ENCODE measurements at places on chromosomes 6 and 20.

- H3K4me1 ChIP-seq = no peaks in the 10 kb centered on the region
- H3K4me3 ChIP-seq = no peak overlapping the region
- no peak for DNase-seq
- H3K36me3 ChIP-seq = no peaks in the 10 kb centered on the region
Measured at GRCh38 chr6:35710241-35710847, 21.6 kb upstream of the FKBP5 start.

GRCh38 chr6:157650261-157650640, 172.8 kb upstream of the SNX9 start:
- no peaks in the 10 kb centered on the region for H3K4me1 ChIP-seq
- no peaks in the 10 kb centered on the region for H3K36me3 ChIP-seq
- H3K4me3 ChIP-seq = no peak overlapping the region
- no peak overlapping the region for H3K27ac ChIP-seq
- H3K27me3 ChIP-seq = no peaks in the 10 kb centered on the region

GRCh38 chr20:40241596-40242343, 447.3 kb downstream of the MAFB start:
- DNase-seq = no peak
- H3K36me3 ChIP-seq = no peaks in the 10 kb centered on the region
- no peak overlapping the region for H3K4me3 ChIP-seq
- H3K27ac ChIP-seq = no peak overlapping the region
- no peaks in the 10 kb centered on the region for H3K4me1 ChIP-seq
- H3K27me3 ChIP-seq = no peaks in the 10 kb centered on the region

DNA sequence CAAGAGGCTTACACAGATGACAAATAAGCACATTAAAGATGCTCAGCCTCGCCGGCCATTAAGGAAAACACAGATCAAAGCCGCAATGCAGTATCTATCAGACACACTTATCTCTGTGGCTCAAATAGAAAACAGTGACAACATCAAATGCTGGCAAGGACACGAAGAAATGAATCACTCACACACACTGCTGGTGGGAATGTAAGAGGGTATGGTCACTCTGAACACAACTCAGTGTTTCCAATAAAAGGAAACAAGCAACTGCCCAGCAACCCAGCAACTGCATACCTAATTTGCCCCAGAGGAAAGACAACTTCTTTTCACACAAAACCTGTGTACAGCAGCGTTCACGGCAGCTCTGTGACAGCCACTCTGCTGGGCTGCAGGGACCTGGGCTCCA, 155.8 kb downstream of the WDR27 start:
- H3K27me3 ChIP-seq = no peaks in the 10 kb centered on the region
- no peak for DNase-seq
- no peaks in the 10 kb centered on the region for H3K4me1 ChIP-seq
- no peak overlapping the region for H3K4me3 ChIP-seq
- H3K36me3 ChIP-seq = no peaks in the 10 kb centered on the region

DNA sequence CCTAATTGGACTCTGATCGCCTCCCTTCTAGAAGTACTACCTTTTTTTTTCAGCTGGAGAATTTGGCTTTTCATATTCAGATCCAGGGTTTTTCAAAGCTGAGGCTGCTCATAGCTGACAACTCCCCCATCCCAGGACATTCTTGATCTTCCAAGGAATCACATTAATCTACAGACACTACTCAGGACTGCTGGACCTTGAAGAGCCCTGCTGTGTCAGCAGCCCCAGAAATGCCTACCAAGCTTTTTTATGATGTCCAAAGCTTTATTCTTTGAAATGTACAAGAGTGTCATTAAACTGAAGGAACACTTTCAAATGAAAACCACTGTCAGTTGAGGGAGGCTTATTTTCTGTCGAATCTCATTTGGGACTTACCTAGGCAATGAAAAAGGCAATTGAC, 704.1 kb downstream of the PTPRT start:
- H3K4me1 ChIP-seq = no peaks in the 10 kb centered on the region
- no peaks in the 10 kb centered on the region for H3K36me3 ChIP-seq
- no peak for DNase-seq
- no peak overlapping the region for H3K4me3 ChIP-seq
- no peak overlapping the region for H3K27ac ChIP-seq

DNA sequence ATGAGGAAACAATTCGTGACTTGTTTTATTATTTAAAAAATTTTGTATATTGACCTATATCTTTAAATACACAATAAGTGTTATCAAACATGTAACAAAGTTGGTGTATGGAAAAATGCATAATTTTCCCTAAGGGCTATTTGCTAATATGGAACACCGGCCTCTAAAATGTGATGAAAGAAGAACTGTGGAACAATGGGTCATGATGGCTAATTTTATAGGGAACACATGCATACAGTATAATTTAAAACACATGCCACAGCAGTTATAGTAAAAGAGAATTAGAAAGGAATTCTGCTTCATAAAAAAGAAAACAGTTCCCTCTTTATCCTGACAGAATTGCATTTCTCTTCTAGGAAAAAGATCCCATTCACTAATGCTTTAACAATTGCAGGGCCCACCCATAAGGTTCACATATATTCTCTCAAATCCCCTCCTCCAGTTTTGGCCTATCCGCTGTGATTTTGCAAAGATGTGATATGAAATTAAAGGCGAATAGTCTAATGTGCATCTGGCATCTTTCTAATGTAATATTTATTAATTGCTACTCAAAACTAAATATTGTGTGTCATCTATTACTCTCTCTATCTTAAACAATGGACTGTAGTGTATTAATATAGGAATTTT, 628.1 kb upstream of the CITED2 start:
- H3K4me1 ChIP-seq = no peaks in the 10 kb centered on the region
- no peak for DNase-seq
- no peaks in the 10 kb centered on the region for H3K36me3 ChIP-seq

DNA sequence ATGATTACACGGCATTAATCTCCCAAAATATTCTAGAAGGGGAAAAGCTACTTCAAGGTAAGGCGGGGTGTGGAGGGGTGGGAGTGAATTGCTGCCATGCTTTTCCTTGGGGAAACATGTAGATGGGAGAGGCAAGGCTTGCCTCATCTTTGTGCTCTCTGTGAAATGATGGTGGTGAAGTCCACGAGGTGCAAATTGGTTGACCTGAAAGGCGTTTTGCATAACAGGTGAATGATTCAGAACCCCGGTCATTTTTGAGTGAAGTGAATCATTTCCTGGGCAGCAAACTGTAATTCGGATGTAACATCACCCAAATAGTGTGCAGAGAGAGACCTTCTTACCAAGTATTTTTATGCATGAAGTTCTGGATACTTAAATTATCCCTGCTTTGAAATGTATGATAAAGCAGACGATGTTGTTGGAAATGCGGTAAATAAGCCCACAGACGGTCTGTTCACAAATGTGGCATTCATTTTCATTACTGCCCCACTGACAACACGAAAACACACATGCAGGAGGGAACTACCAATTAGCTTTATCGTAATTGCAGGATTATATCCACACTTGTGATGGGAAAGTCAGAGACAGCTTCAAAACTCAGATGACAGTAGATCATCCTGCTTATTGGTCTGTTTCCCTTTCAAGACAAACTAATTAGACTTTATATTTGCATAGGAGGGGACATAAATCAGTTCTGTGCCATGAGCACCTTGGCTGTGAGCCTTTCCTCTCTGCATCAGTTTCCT, 3.0 kb downstream of the CDH4 start:
- H3K4me3 ChIP-seq = no peak overlapping the region
- no peaks in the 10 kb centered on the region for H3K4me1 ChIP-seq
- no peak overlapping the region for H3K27ac ChIP-seq
- no peaks in the 10 kb centered on the region for H3K36me3 ChIP-seq

DNA sequence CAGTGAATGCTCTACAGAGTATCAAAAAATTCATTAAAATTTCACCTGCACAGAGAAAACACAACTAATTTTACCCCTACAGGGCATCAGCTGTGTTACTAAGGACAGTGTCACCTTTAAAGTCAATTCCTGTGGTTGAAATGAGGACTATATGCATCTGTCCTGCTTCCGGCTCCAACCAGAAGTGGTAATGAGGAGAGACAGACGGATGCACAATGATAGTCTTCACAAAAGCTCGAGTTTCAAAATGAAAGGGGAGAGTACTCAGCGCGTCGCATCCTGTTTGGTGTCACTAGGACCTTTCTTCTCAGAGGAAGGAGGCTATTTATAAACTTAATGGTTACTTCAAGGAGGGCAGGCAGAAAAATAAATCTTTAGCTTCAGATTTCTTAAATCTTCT, 86.5 kb downstream of the LYRM4 start:
- peak; percentile 95 for DNase-seq
- peaks cover 31% of the 10 kb centered on the region for H3K4me1 ChIP-seq
- no peaks in the 10 kb centered on the region for H3K36me3 ChIP-seq
- H3K27me3 ChIP-seq = no peaks in the 10 kb centered on the region
- H3K4me3 ChIP-seq = peak overlapping the region; percentile 51
- peak overlapping the region; percentile 95 for H3K27ac ChIP-seq

- H3K4me1 ChIP-seq = peaks cover 5% of the 10 kb centered on the region
- no peak overlapping the region for H3K4me3 ChIP-seq
- peaks cover 10% of the 10 kb centered on the region for H3K27me3 ChIP-seq
- DNase-seq = no peak
Measured at GRCh38 chr6:16224409-16224808, 14.0 kb upstream of the GMPR start.

GRCh38 chr6:144895313-144896278, 610.5 kb downstream of the UTRN start:
- no peaks in the 10 kb centered on the region for H3K4me1 ChIP-seq
- H3K27me3 ChIP-seq = no peaks in the 10 kb centered on the region
- H3K36me3 ChIP-seq = no peaks in the 10 kb centered on the region
- H3K4me3 ChIP-seq = no peak overlapping the region
- H3K27ac ChIP-seq = no peak overlapping the region

- no peak for DNase-seq
- H3K36me3 ChIP-seq = no peaks in the 10 kb centered on the region
- H3K4me3 ChIP-seq = no peak overlapping the region
- peaks cover 25% of the 10 kb centered on the region for H3K27me3 ChIP-seq
Measured at GRCh38 chr6:75201901-75202672, 3.8 kb downstream of the COL12A1 start.

GRCh38 chr6:52672412-52673025, 1.6 kb downstream of the TMEM14A start:
- peaks cover 25% of the 10 kb centered on the region for H3K4me1 ChIP-seq
- no peak for DNase-seq
- no peak overlapping the region for H3K27ac ChIP-seq
- H3K27me3 ChIP-seq = no peaks in the 10 kb centered on the region
- H3K36me3 ChIP-seq = no peaks in the 10 kb centered on the region

GRCh38 chr6:2426561-2427340, 181.3 kb upstream of the GMDS start:
- no peaks in the 10 kb centered on the region for H3K4me1 ChIP-seq
- no peak overlapping the region for H3K4me3 ChIP-seq
- H3K27me3 ChIP-seq = no peaks in the 10 kb centered on the region
- H3K36me3 ChIP-seq = no peaks in the 10 kb centered on the region
- no peak for DNase-seq

DNA sequence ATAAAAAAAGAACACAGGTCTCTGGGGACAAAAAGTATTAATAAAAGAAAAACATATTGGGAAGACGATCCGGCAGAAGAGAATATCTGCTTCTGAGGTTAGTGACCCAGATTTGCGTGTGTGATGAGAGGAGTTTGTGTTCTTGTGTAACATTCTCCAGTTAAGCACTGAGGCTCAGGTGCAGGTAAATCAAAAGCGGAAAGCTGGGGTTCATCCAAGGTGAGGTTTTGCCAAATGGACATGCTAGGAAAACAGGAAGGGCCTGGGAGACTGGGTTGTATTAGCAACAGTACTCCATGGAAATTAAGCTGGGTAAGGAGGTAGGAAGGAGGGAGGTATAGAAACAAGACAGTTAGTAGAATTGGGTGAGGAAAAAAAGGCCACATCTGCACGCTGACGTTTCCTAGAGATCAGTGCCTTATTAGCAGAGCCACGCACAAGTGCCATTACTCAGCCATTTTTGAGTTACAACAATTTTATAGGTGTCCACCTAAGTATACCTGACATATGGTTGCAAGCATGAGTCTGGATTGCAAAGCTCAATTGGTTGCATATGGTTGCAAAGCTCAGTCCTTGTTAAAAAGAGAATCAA, 139.6 kb downstream of the ZMYND8 start:
- H3K4me1 ChIP-seq = no peaks in the 10 kb centered on the region
- H3K27ac ChIP-seq = no peak overlapping the region
- peaks cover 24% of the 10 kb centered on the region for H3K36me3 ChIP-seq

GRCh38 chr6:84526631-84527030, 237.8 kb downstream of the TBX18 start:
- H3K4me3 ChIP-seq = no peak overlapping the region
- no peak overlapping the region for H3K27ac ChIP-seq
- H3K36me3 ChIP-seq = no peaks in the 10 kb centered on the region
- H3K4me1 ChIP-seq = no peaks in the 10 kb centered on the region
- no peak for DNase-seq
- H3K27me3 ChIP-seq = no peaks in the 10 kb centered on the region

DNA sequence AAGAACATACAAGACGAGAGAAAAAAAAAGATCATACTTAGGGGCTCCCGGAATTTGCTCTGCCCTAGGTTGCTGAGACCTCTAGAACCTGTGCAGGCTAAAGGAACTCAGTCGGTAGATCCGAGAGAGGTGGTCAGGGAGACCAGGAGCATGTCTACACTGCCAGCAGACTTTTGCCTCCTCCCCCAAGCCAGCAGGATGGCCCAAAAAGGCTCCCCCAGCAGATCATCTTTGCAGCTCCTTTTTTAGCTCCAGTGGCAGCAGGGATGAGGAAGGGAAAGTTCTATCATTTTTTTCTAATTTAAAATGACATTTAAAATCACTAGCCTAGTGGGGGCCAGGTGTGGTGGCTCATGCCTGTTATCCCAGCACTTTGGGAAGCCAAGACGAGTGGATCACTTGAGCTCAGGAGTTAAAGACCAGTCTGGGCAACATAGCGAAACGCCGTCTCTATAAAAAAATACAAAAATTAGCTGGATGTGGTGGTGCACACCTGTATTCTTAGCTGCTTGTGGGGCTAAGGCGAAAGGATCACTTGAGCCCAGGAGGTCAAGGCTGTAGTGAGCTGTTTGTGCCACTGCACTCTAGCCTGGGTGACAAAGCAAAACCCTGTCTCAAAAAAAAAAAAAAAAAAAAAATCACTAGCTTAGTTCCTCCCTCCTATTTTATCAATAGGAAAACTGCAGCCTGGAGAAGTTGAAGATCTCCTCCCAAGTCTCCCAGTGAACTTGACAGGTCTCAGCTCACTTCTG, 69.3 kb upstream of the MYL9 start:
- peaks cover 21% of the 10 kb centered on the region for H3K4me1 ChIP-seq
- peak overlapping the region; percentile 64 for H3K4me3 ChIP-seq
- no peaks in the 10 kb centered on the region for H3K36me3 ChIP-seq
- no peaks in the 10 kb centered on the region for H3K27me3 ChIP-seq
- peak overlapping the region; percentile 56 for H3K27ac ChIP-seq
